Hematopoietic multipotent progenitor cell treated with erythropoietin and hydrocortisone succinate and interleukin-3 and kit ligand, for 4 days (in vitro differentiated cells): ENCODE measurements at places on chromosomes 7 and 10.

DNA sequence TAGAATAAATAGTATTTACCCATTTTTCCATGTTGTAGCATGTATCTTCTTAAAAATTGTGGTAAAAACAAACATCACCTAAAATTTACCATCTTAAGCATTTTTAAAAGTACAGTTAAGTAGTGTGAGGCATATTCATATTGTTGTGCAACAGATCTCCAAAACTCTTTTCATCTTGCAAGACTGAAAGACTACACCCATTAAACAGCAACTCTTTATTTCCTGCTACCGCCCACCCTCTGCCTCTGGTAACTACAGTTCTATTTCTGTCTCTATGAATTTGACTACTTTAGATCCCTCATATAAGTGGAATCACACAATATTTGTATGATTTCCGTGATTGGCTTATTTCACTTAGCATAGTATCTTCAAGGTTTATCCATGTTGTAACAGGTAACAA lies 40.0 kb upstream of the AGBL3 start:
- no peak for DNase-seq

- no peak for DNase-seq
Measured at GRCh38 chr7:84422790-84423189, 228.2 kb upstream of the SEMA3A start.

DNA sequence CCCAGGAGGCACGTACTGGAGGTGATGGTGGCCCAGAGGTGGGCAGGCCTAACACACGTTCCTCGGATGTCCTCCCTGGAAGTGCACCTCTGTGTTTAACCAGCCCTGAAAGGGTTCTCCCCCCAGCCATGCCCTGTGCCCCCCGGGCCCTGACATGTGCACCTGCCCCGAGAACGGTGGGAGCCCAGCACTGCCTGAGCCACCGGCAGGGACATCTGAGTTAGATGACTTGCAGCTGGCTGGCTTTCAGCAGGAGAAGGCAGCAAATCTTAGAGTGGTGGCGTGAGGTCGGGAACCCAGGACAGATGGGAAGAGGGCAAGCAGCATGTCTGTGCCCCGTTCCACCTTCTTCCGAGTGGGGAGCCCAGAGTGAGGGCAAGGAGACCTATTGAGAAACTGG lies 291.8 kb downstream of the TCERG1L start:
- no peak for DNase-seq

DNA sequence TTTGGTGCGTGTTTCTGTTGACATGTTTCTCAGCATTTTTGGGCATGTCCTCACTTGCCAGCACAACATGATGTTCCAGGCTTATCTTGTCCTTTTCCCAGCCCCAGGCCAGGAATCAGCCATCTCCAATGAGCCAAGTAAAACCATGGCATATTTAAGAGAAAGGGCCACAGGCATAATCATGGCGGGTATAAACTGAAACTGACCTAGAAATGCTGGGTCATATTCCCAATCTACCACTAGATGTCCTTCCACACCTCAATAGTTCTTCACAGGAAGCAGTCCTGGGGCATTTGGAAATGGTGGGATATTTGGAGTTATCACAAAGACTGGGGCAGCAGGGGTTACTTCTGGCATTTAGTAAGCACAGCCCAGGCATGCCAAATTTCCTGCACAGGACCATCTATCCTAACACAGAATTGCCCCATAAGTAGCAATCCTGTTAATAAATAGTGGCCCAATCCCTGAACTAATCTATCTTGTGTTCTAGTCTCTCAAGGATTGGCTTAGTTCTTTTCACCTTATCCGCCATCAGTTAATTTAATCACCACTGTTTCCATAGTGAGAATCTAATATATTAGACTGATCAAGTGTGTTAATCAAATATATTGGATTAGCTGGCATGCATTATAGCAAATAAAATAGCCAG lies 101.6 kb downstream of the NPSR1 start:
- peak; percentile 24 for DNase-seq

DNA sequence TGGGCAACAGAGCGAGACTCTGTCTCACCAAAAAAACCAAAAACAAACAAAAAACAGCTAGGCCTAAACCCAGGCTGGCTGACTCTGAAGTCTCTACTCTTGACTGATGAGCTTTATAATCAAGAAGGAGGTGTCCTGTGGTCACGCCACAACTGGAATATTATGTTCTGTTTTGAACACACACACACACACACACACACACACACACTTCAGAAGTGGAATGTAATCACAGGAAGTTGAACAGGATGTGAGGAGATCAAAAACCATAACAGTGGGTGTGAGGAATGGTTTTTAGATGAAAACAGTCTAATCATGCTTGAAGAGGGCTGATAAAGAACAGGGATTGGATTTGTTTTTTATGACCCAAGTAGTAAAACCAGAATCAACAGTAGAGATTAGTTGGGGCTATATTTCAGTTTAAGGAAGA lies 51.1 kb upstream of the IL6 start:
- DNase-seq = peak; percentile 9

- peak; percentile 20 for DNase-seq
Measured at GRCh38 chr7:18087026-18087686, 59.5 kb upstream of the PRPS1L1 start.

DNA sequence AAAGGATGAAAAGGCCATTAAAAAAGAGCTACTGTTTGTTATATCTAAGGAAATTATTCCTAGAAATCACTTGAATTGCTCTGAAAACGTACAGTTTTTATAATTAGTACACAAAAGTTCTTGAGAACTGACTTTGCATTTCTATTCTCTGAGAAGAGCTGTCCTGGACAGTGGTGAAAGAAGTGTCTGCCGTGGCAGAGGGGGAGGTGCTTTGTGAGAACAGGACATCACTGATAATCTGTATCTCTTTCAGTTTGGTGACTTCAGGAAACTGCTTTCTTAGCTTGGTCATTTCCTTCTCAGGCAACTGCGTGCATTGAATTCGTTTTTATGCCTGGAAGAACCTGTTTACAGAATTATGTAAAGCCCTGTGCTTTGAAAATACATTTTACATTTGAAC lies 52.1 kb downstream of the POLL start:
- peak; percentile 92 for DNase-seq
